ENCODE measurements at places on chromosomes 2 and 18.
A peak's percentile ranks its signal among the peaks of the same experiment; 100 is the strongest.

- DNase-seq, result no peak
These were observed 146.4 kb upstream of the MAP2 start for GRCh38 chr2:209277444-209277843.

- DNase-seq, result no peak
These were observed 155.6 kb downstream of the CYP26B1 start for GRCh38 chr2:71992036-71992435.

- no peak for DNase-seq
These were observed 179.9 kb upstream of the HS6ST1 start for GRCh38 chr2:128498589-128498988.

GRCh38 chr2:42967959-42968674, 175.7 kb upstream of the HAAO start:
- DNase-seq, result no peak

DNA sequence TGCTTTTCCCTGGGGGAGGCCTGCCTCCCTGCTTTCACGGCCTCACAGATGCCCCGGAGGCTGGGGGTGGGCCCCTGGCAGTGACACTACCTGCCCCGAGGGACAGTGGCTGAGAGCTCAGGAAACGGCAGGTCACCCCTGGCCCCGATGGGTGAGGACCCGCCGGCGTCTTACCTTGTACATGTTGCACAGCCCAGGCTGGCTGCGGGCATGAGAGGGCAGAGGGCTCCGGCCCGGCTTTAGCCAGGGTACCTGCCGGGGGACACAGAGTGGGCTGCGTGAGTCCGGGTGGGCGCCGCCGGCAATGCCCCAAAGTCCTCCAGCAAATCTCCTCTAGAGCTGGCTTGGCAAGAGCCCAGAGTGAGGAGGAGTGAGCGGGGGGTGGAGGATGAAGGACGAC, 122.9 kb downstream of the MBP start:
- DNase-seq, result no peak

GRCh38 chr2:232481322-232482140, 6.1 kb downstream of the ECEL1 start:
- no peak for DNase-seq

DNA sequence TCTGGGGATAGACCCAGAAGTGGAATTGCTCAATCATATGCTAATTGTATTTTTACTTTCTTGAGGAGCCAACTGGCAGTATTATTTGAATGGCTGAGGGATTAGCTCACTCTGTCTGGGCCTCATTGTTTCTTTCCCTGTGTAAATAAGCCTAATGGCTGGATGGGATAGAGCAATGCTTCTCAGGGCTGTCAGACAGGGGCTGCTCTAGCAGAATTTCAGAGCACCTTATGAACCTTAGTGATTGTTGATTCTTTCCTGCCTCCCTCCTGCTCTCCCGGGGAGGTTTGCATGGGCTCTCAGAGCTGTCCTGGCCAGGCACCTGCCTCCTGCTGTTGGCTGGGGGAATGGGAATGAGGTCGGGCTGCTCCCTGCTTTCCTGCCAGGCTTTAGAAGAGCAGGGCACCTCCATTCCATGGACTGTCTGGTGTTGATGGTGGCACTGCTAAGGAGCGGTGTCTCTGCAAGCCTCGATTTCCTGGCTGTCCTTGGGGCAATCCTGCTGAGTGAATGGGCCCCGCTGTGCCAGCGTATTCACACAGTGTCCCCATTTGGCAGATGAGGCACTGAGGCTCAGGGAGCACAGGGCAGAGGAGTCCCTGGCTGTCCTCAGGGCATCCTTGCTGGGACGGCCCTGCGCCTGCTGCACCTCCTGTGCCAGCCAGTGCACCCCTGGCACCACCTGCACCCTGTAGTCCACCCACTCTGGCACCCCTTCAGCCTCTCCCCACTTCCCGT, 468.2 kb upstream of the HS6ST1 start:
- DNase-seq, result no peak

DNA sequence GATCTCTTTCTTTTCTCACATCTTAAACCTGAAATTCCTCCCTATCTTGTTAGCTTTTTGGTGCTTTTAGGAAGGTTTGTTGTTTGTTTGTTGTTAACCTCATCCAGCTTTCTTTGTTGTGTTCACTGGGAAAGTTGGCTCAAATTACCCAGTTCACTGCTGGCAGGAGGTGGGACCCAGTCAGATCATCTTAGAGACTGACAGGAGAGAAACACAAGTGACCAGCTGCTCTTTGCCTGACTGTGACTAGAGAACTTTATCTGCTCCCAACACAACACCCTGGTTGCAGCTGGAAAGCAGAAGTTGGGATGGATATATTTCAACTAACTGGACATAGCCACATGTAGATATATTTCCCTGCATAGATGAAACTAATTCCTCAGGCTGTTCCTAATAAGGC, 10.0 kb downstream of the MAPK4 start:
- no peak for DNase-seq

DNA sequence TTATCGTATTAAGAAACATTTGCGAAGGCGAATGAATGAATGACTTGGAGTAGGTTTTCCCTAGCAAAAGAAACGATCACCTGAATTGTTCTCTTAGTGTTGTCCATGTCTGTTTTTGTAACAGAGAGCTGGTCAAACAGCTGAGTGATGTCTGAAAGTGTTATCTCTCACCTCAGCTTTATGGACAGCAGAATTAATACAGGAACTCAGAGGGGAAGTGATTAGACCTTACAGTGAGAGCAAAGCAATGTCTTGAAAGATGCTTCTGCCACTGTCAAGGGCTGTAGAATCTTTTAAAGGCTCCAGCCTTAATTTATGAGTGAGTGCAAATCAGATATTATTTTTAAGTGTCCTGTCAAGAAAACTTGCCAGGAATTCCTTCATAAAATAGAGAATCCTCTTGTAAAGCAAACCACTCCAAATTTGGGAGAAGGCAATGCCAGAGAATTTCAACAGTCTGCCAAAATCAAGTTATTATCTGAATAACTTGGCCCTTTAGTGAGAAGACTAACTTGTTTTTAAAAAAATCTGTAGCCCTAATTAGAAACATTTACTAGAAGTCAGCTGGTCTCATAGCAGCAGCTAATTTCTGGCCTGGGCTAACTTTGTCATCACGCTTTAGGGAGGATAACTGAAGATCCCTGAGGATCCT, 60.7 kb downstream of the CDC42EP3 start:
- DNase-seq, result no peak

DNA sequence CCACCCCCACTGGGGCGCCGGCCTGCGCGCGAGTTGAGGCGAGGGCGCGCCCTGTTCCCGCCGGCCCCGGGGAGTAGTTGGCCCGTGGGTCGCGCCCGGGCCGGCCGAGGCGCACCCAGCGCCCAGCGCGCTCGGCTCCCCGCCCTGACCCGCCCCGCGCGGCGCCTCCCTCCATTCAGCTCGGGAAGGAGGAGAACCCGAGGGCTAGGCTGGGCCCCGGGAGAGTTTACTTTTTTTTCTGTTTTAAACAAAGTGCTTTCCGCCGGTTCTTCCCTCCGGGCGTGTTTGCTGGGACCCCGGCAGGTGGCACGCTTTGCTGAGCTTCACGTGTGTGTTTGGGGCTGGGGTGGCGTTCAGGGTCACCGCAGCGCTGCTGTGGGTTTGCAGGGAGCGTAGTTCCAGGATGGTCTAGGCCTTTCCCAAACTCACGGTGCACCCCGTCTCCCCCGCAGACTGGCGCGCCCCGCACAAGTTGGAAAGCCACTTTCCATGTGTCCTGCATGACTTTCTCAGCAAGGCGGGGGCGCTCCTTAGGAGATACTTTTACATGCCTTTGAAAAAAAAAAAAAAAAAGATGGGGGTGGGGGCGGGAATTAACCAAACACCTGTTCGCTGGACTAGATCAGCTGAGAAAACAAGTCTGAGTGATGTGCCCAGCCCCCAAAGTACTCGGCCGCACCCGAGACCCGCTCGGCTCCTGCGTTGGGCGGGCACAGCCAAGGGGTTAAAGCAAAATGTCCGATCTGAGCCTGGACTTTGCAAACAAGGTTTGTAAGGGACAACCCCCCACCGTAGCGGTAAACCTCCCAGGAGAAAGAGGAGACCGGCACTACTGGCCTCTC, 825 bp downstream of the ITGA6 start:
- peak; percentile 21 for DNase-seq
